Right ventricle myocardium inferior (tissue), 1 donor: ENCODE measurements at places on chromosomes 12 and 14. TPM values are rescaled to one million over a fixed set of nuclear protein-coding genes. Genes with fewer than 3 reads are reported as not detected.

The MAP3K12 gene
- 5.6 TPM for total RNA-seq

The SLCO1C1 gene
- total RNA-seq = 1.2 TPM

GRCh38 chr14:102255401-102256190 is 49.4 kb downstream of the MOK start:
- no peak for DNase-seq

DNA sequence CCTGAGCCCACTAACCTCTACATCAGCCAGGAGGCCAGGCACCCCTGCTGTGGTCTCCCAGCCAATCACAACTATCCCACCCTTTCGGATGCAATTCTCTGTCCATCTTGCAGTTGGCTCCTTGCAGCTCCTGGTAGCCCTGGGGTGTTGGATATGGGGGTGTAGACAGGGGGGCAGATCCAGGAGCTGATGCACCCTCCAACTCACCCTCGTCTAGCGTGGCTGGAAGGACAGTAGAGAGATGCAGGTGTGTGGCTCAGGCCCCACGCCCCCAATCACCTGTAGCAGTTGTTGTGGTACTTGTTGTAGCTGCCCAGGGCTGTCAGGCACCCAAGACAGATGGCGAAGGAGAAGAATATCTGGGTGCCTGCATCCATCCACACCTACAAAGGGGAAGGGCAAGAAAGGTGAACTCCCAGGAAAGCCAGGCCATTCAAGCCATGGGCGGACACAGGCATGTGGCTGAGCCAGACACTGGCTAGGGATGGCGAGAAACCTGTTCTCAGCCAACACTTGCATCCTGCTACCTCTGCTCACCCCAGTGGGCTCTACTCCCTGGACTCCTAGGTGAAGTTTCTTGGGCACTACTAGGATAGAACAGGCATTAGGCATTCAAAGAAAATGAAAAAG is 13.4 kb upstream of the SLC6A12 start:
- no peak for DNase-seq

GRCh38 chr14:52563120-52563519 is 10.5 kb downstream of the GPR137C start:
- DNase-seq = no peak
